ENCODE measurements at places on chromosomes 7 and 10. TPM values are rescaled to one million over a fixed set of nuclear protein-coding genes. Genes with fewer than 3 reads are reported as not detected.

DNA sequence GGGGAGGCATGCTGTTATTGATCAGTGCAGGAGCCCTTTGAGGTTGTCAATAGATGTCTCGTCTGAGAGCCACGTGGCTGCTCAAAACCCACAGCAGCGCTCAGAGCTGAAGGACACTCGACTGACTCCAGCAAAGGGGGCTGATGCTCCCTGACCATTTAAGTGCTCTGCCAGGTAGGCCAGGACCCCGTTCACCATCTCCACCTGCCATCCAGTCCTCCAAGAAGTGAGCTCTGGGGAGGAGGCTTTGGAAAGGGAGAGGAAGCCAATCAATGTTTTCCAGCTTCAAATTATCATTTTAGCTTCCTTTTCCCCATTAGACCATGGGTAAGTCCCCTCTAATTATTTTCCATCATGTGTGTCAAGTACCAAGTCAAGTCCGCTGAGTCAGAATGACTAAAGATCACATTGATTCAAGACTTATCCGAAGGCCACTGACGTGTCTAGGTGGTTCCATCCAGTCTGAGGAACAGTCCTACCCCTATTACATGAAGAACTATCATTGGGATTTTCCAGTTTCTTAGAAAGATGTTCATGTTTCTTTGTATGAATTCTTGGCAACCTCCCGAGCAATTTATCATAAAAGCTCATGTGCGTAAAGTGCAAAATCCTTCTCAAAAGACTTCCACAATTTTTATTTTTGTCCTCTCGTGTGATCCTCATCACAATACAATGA, 302.6 kb upstream of the LYZL1 start:
- DNase-seq, result no peak

DNA sequence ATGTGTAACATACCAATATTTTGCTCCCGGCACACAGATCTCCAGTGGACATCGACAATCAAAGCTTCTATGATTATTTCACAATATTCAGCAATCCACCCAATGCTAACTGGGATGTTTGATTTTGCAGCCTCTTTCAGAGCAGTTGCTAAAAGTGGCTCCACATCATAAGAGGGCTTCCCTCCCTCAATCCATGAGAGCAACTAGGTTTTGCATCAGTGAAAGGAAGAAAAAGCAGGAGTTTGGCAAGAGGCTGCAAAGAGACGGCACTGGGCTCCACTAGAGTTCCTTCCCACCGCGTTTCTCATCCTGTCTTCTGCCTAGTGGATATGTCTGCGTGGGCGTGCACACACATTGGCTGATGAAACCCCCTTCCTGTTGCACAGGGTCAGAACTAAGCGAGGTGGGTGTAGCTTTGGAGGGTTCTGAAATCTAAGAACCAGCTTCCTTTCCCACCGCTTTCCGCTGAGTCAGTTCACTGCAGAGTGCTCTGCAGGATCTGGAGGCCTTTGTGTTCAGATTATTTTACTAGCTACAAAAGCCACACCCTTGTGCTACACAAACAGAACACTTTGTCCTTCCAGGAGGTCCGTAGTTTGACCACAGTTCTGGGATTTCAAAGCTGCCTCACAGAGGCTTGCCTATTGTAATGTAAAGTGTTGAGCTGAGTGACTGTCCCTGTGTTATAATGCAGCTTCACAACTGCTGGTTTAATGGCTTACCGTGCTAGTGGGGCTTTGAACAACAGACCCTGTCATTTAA, 28.1 kb downstream of the ARL4A start:
- DNase-seq, result peak; percentile 95

GRCh38 chr7:122535086-122535485, 163.8 kb downstream of the RNF133 start:
- DNase-seq, result no peak

The CRYGN gene
- not detected for total RNA-seq

DNA sequence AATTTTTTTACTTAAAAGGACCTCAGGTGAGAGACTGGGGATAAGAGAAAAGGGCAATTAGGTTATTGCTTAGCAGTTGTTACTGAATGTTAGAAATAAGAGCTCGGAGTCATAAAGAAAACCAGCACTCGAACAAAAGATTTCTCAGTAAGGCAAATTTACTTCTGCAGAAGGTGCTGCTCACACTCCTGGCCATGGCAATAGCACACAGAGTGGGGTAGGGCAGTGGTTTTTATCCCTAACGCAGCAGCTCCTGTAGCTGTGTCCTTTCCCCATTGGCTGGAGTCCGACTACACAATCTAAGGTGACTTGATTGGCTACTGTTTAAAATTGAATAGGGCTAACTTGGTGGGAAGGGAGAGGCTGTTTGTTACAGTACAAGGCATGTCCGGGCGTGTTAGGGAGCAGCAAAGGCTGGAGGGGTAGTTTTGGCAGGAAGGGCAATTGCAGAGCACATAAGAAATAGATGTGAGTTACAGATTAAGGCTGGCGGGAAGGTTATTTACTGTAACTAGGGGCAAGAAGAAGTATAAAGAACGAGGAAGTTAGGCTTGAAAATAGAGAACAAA, 112.1 kb downstream of the AKR1D1 start:
- no peak for DNase-seq

The DYDC2 gene
- not detected for total RNA-seq

DNA sequence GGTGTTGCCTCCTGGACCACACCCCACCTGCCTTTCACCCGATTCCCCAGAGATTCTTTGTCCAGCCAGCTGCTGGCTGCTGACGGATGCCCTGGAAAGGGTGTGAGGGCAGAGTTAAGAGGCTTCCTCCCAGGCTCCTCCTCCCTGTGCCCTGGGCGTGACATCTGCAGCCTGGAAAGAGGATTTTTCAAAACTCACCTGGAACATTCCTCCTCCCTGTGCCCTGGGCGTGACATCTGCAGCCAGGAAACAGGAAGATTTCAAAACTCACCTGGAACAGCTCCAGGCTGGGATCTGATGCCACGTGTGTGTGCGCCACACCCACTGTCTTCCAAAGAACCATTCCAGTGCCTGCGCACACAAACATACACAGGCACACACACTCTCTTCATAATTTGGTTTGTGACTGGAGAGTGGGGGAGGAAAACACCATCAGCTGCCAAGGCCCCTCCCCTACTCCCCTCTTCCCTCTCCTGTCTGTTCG, 5.2 kb downstream of the MARVELD1 start:
- peak; percentile 77 for DNase-seq

- DNase-seq, result peak; percentile 82
These were observed 14.4 kb upstream of the WBP1L start for GRCh38 chr10:102729029-102730026.

GRCh38 chr10:77359950-77360520, 277.6 kb downstream of the KCNMA1 start:
- no peak for DNase-seq

GRCh38 chr7:220151-220841, 27.9 kb downstream of the FAM20C start:
- peak; percentile 28 for DNase-seq

- no peak for DNase-seq
These were observed 23.6 kb upstream of the PLEKHA1 start for GRCh38 chr10:122350893-122351292.

The GHRHR gene
- not detected for total RNA-seq

The POLR2J2 gene
- 0.65 TPM for total RNA-seq

The UPK3BL1 gene
- 6.9 TPM for total RNA-seq

The ADAM12 gene
- total RNA-seq, result 0.65 TPM

DNA sequence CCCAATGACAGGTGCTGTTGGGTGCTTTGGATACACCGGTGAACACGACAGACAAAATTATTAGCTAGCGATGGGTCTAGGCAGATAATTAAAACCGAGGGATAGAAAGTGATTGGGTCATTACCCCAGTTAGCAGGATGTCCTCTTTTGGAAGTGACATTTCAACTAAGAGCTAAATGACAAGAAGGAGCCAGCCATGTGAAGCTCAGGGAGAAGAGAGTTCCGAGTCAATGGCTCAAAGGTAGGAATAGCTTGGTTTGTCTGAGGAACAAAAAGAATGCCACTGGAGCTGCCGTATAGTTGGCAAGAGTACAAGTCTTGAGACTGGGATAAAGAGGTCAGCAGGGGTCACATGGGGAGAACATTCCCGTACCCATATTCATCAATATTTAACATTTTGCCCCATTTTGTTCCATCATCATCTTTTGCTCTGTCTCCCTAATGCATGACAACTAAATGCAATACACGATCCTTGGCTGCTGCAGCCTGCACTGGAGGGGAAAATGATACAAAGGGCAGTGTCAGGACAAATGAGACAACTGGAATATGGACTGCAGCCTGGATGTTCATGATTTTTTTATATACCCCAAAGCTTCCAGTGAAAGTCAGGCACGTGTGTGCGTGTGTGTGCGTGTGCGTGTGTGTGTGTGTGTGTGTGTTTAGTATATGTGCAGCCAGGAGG, 115.7 kb downstream of the ICA1 start:
- DNase-seq, result no peak

- no peak for DNase-seq
These were observed 23.5 kb downstream of the ZNF25 start for GRCh38 chr10:37952926-37953325.
